ENCODE measurements at places on chromosomes 16 and 17.

DNA sequence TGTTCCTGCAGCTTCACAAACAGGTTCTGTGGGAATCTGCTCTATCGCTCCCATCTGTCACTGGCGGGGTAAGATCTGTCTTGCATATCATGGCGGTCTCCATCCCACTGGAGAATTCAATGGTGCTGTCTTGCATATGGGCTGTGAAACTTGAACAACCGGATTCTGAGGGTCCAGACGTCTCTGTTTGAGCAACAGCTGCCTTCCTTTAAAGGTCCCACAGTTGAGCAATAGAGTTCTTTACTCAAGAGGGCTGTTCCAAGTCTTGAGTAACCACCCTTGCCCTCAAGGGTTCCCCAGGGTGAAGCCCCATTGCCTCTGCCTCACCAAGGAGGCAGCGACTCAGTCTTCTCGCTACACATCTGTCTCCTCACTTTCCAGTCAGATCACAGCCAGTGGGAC, 50.8 kb downstream of the ZFHX3 start:
- no peak for DNase-seq

GRCh38 chr16:22684574-22685458, 129.1 kb upstream of the HS3ST2 start:
- no peak for DNase-seq

DNA sequence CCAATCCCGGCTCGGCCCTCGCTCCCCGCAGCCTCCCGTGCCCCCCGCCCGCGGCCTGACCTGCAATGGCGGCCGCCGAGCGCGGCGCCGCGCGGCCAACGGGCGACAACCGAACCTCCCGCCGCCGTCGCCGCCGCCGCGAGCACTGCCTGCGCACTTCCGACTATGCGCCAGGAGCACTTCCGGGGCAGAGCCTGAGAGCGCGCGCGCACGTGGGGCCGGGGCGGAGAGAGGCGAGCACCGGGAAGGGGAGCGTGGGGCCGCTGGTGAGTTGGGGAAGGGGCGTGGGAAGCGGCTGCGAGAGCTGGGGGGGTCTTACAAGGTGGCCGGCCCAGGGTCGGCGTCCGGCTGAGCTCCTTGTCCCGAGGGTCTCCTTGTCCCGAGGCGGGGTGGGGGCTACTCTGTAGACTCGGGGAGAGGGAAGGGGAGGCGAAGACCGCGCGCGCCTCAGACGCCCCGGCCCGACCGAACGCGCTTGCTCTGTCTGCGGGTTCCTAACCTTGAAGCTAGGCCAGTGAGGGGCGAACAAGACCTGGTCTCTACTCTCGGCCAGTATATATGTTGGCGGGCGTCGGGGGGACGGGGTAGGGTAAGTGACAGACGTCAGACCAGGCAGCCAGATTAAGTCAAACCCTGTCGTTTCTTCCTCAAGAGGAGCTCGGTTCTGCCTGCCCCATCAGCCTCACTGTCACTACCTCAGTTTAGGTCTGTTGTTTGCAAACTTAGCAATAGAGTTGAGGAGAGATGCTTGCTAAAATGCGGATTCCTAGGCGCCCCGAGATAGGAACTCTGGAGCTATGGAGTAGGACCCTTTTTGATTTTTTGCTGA, at the start of the genes CHTF8 and UTP4:
TSS of gene CHTF8 (minus strand) at position 165 of the 829 bp plus-strand sequence. CDS start 11,130 bp downstream, outside the sequence.
TSS of gene UTP4 (plus strand) at position 226 of the 829 bp plus-strand sequence. CDS start 811 bp downstream, outside the sequence.
- peak; percentile 87 for DNase-seq

DNA sequence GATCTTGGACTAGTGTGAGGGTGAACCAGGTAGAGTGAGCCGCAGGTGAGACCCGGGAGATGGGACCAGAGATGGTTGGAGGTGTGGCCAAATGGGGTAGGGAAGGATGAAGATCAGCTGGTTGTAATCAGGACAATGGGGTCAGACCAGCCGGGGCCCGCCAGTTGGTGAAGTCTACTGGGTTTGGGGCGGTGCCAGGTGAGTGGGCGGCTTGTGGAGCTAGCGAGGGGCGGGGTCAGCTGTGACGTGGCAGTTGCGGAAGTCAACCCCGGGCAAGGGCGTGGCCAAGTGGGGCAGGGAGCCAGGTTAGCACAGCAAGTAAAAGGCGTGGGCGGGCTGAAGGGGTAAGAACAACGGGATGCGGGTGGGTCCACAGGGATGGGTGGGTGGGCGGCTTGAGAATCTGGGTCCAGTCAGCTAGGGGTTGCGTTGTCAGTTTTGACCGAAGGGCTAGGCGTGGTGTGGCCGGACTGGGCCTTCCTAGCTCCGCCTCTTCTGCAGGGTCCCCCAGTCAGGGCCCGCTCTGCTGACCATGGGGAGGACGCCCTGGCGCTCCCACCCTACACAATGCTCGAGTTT, 25.5 kb upstream of the ALKBH5 start:
- DNase-seq, result peak; percentile 97

GRCh38 chr16:66081775-66082366, 284.6 kb upstream of the CDH5 start:
- DNase-seq, result no peak

- DNase-seq, result no peak
These were observed 907.5 kb downstream of the CDH8 start for GRCh38 chr16:61128545-61129323.

- no peak for DNase-seq
These were observed 92.1 kb downstream of the WDR59 start for GRCh38 chr16:74892574-74893461.

GRCh38 chr17:82655038-82655479, 6.8 kb upstream of the WDR45B start:
- no peak for DNase-seq

DNA sequence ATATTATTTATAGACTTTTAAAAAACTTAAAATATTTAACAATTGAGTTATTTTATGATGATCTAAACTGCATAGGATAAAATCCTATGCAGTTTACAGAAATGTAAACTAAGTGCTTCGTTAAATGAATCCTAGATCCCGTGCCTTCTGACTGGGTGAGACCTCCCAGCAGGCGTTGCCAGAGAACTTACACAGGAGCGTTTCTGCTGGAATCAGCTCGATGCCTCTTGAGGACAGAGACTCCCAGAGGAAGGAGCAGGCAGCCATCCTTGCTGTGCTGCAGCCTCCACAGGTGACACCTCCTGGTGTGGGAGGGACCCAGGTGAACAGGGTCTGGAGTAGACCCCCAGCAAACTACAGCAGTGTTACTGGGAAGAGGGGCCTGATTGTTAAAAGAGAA, 160.4 kb downstream of the WWOX start:
- DNase-seq, result no peak

DNA sequence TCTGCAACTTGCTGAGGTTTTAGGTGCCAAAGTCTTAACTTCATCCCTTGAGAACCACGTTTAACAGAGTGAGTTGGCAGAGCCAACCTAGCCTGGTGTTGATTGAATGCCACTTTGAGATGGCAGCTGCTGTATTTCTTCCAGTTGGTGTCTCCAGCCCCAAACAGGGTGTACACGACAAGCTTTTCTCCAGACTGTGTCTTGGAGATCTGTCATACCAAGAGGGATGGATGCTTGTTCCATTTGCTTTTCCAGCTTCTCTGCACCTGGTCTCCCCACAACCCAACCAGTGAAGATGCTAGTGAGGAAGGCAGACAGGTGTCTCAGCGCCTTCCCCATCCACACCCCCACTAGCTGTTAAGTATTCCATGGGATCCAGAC, 141.1 kb upstream of the HS3ST2 start:
- no peak for DNase-seq

DNA sequence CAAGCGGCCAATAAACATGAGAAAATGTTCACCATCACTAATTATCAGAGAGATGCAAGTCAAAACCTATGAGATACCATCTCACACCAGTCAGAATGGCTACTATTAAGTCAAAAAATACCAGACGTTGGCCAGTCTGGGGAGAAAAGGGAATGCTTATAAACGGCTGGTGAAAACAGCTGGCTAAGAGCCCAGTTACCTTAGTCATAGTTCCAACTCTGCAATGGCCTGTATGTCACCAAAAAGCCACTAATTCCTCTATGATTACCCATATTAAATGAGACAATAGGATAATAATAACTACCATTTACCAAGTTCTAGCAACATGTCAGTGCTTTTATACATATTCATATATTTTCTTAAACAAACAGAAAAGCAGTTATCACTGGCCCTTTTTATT, 42.9 kb upstream of the CDRT4 start:
- no peak for DNase-seq

DNA sequence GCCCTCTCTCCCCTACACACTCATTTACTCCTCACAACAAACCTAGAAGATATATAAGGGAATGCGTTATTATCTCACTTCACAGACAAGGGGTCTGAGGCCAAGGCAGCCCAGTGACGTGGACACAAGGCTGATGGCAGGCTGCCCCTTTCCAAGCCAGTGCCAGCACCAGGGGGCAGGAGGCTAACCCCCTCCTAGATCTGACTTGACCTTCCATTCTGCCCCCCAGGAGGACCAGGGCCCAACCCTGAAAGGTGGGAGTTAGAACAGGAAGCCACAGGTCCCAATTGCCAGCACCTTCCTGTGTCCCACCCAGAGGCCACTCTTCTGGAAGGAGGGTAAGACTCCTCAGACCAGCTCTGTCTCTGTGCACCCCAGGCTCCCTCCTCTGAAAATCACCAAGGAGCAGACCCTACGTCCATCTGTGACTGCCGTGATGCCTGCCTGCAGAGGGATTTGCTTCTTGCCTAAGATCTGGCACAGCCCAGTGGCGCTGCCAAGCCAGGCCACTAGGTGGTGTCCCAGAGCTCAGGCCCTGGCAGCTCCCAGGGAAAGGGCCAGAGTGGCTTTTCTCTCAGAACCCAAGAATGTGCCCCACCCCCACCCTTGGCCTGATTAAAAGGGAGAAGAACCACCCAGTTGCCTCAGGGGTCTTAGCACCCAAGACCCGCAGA, 42.4 kb upstream of the MRPS23 start:
- DNase-seq, result peak; percentile 86

- DNase-seq, result peak; percentile 25
These were observed 107.8 kb downstream of the CRLF3 start for GRCh38 chr17:30716461-30717290.

GRCh38 chr16:53052519-53053501, at the start of gene CHD9NB:
TSS of gene CHD9NB (minus strand) at chr16:53052897. CDS start at chr16:53044158, 8,739 bp downstream.
- no peak for DNase-seq

DNA sequence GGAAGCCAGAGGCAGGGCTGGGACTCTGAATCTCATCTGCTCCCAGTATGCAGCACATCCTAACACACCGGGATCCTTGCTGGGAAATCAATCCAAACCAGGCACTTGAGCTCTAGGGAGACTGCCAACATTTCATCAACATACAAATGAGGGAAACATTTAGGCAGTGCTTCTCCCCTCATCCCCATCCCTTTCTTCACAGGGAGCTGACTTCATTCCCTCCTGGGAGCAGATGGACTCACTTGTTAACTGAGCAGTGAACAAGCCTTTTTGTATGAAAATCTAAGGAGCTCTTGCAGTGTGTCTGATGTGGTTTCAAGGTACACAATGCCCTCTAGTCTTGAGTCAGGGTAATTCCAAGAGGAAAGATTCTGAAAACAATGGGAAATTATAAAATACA, 96.3 kb downstream of the TMEM114 start:
- DNase-seq, result no peak

GRCh38 chr17:77674358-77674757, 284.1 kb upstream of the TNRC6C start:
- no peak for DNase-seq

DNA sequence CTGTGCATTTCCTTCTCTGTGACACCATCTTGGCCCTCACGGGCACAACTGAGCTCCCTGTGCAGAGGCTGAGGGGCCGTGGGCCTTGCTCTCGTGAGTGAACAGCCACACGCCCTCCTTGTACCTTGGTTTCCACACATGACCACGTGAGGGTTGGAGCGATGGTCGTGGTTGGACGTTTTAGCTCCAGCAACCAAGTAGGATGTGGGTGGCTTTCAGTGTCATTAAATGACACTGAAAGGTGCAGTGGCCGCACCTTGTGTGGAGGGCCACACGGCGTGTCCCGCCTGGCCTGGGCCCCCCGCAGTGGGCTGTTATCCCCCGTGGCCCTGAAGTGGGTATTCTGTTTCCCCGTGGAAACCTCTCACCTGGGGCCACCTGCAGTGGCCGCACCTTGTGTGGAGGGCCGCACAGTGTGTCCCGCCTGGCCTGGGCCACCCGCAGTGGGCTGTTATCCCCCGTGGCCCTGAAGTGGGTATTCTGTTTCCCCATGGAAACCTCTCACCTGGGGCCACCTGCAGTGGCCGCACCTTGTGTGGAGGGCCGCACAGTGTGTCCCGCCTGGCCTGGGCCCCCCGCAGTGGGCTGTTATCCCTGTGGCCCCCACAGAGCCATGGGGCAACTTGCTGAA, 28.2 kb downstream of the ACSF3 start:
- DNase-seq, result no peak

GRCh38 chr17:69060822-69061221, at the start of gene ABCA9:
TSS of gene ABCA9 (minus strand) at chr17:69060927. CDS start at chr17:69051126, 9,801 bp downstream.
- no peak for DNase-seq

DNA sequence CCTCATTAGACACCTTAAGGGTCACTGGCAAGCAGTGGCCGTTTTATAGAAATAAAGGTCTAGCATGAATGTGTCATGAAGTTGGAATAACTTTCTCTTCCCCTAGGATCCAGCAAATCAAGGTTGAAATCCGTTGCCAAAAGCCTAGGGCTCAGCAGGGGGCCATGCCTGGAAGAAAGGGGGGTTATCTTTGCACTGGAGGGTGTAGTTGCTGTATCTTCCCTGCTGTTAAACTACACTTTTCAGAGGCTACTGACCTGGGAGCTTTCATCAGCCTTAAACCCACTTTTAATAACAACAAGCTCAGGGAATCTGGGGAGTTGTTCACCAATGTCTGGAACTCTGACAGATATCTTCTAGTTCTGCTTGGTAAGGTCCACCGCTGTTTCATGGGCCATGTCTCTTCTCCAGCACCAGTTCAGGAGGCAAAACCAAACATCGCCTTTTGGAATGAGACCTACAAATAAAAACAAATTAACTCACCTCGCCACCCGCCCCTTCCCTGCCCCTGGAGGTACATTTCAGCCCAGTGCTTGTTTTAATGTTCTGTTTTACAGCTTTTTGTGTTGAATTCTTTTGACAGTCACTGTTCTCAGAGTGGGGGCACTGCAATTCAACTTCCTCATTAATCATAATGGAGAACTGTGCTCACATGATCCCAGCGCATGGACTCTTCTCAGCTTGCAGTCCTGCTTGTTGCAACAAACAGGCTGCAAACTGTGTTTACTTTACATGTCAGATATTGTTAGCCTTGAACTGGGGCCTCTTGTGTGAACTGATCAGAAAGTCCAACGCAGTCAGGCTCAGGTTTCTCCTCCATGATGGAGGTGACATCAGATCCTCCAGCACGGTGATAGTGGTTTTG, 508.7 kb downstream of the KCNJ2 start:
- no peak for DNase-seq

- no peak for DNase-seq
These were observed 17.4 kb downstream of the ZNF276 start for GRCh38 chr16:89738538-89739317.

DNA sequence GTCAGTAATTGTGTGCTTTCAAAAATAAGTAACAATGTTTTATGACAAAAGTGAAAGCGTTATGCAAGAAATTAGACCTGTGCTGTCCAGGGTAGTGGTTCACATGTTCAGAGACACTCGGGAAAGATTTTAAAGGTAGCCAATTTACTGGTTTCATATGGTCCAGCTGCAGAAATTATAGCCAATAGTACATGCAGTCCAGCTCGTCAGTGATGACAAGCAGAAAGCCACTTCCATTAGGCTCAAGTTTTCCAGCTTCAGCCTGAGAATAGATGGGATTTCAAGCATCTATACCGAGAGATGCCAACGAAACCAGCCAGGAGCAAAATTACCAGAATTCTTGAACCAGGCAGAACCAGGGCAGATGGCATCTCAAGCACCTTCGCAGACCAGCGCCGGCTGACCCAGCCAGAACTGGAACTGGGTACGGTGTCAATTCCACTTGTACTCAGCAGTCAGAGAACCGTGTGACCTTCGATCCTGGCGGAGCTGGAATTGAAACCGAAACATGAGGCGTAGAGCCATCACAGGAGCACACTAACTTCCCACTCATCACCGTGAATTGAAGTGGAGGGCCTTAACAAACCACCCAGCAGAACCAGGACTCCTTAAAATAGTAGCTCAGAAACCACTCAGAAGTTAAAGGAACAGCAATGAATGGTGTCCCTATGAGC, 207.9 kb upstream of the HSBP1 start:
- DNase-seq, result no peak

Data from activated CD4-positive, CD25-positive, alpha-beta regulatory T cell treated with anti-CD3 and anti-CD28 coated beads, Interleukin-2, amount 50 U/mL, for 72 hours (primary cell).